Stimulated activated CD4-positive, alpha-beta T cell treated with anti-CD3 and anti-CD28 coated beads, Interleukin-4, amount 100 ng/mL, for 48 hours (primary cell): ENCODE measurements at places on chromosomes 12 and 14.
A peak's percentile ranks its signal among the peaks of the same experiment; 100 is the strongest.

- no peak for DNase-seq
Measured at GRCh38 chr12:21826618-21826910, 52.1 kb upstream of the KCNJ8 start.

DNA sequence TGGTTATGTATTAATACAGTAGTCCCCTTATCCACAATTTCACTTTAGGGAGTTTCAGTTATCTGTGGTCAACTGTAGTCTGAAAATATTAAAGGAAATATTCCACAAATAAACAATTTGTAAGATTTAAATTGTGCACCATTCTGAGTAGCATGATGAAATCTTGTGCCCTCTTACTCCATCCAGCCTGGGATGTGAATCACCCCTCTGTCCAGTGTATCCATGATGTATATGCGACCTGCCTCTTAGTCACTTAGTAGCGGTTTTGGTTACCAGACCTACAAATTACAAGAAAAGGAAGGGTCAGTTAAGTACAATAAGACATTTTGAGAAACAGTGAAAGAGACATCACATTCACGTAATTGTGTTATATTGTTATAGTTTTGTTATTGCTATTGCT lies 39.9 kb upstream of the MDGA2 start:
- no peak for DNase-seq

DNA sequence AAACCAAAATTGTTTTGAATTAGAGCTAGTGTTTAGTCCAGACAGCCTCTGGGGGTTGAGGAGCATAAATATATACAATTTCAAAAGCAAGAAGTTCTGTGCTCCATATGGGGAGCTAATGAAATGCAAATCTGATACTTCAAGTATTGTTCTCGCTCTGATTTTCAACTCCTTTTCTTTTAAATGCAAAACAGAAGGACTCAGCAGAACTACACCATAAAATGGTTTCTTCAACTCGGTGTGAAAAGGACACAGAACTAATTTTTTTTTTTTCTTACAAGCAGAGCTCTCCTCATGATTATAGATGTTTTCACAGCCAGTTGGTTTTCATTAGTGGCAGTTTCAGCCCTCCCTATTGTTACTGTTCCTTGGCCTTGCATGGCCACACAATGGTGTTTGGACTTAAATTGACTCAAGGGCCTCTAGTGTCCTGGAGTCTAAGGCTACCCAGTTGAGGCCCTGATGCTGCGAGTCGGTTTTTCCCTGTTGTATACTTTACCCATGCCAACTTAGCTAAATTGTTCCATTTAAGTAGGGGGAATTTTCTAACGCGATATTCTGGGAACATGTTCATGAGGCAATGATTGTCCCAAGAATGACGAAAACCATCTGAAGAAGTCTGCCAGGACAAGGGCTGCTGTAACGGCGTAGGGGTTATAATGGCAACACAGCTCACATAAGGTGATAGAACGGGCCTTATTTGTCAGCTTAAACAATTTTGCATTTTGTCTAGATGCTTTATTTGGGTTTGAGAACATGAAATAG lies 120.3 kb downstream of the GPR135 start:
- DNase-seq, result no peak

DNA sequence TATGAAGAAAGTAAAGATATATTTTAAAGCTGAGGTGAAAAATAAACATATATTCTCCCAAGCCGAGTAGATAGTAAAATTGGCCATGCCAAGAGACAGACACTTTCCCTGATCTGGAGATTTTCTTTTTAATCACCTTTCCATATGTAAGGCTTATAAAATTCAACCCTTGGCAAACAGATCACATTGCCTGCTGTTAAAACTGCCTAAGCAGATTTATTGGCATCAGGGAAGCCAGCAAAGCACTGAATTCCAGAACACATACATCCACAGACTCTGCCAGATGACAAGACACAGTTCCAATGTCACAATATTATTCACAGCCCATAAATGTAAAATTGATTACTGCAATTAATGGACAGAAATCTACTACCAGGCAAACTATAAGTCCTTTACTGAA lies 78.2 kb upstream of the GARIN2 start:
- DNase-seq, result no peak

DNA sequence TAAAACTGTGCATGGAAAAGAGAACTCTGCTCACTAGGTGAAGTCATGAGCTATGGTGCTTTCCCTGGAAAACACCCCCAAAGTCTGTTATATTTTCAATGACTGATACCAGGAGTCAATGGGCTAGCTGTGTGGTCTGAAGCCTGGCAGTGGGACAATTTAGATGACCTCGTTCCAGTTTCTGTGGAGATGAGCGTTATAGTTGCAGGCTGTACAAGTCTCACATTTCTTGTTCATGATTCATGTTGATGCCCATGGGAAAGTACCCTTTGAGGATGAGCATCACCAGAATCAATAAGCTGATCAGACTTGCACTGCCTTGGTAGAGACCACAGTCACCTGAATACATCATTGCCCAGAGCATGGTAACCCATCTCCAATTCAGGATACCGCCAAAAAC lies 70.7 kb downstream of the NOVA1 start:
- DNase-seq, result no peak

- DNase-seq, result no peak
Measured at GRCh38 chr14:94751956-94752355, 18.0 kb downstream of the GSC start.

- DNase-seq, result no peak
Measured at GRCh38 chr12:132070298-132070697, 73.8 kb downstream of the DDX51 start.

DNA sequence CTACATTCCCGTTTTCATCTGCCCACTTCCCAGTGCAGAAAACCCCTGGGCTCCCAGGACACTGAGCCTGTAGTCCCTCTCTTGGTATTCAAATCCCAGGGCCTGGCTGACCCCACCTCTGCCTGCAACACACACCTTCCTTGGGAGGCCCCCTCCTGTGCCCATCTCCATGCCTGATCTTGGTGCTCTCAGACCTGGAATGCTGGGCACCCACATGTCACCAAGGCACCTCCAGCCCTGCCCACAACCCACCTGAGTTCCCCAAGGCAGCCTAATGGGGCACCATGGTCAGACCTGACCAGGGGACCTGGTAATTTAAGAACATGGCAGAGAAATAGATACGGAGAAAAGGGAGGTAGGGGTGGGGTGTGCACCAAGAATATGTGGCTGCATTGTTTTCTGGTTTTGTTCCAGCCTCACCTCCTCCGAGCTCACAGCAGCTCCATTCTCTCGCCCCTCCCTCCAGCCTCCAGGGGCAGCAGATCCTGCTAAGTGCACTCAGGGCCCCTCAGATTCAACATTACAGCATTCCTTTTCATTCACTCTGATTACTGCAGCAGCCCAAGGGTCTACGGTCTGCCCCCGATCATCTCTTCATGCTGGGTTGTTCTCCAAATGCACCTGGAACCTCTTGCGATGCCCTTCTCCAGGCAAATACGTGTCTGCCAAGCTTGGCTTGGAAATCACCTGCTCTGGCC lies 9.2 kb upstream of the HSP90AA1 start:
- no peak for DNase-seq

- no peak for DNase-seq
Measured at GRCh38 chr12:47237751-47238211, 158.0 kb upstream of the AMIGO2 start.

GRCh38 chr14:30165255-30165654 lies 237.6 kb upstream of the PRKD1 start:
- no peak for DNase-seq

DNA sequence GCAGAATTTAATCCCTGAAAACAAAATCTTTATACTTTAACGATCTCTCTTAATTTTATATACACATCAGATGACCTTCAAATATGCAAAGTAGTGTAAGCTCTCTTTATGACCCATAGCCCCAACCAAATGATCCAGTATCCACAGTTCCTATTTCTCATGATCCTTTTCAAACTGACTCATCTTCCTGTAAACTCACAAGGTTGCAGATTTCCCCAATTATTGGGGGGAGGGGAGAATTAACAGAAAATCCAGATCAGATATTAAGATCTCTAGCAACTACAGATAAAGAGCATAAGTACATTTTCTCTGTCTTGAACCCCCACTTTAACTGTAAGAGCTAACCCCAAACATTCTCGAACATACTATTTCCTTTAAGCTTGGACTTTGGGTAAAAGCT lies 12.5 kb downstream of the GNS start:
- DNase-seq, result no peak

- no peak for DNase-seq
Measured at GRCh38 chr12:94206886-94207285, 58.5 kb downstream of the PLXNC1 start.

DNA sequence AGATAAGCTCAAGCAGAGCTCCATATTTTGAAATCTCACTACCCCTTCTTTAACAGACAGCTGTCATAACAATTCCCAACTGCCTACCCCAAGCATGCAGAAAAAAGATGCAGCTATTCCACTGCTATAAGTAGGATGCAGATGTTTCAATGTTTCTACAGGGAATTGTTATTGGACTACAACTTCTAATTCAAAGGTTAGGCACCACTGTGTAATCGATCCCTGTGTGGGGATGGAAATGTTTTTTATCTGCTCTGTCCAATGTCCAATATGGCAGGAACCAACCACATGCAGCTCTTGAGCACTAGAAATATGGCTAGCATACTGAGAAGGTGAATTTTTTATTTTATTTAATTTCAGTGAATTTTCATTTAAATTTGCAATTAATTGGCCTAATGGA lies 208.6 kb downstream of the SLC2A13 start:
- no peak for DNase-seq

DNA sequence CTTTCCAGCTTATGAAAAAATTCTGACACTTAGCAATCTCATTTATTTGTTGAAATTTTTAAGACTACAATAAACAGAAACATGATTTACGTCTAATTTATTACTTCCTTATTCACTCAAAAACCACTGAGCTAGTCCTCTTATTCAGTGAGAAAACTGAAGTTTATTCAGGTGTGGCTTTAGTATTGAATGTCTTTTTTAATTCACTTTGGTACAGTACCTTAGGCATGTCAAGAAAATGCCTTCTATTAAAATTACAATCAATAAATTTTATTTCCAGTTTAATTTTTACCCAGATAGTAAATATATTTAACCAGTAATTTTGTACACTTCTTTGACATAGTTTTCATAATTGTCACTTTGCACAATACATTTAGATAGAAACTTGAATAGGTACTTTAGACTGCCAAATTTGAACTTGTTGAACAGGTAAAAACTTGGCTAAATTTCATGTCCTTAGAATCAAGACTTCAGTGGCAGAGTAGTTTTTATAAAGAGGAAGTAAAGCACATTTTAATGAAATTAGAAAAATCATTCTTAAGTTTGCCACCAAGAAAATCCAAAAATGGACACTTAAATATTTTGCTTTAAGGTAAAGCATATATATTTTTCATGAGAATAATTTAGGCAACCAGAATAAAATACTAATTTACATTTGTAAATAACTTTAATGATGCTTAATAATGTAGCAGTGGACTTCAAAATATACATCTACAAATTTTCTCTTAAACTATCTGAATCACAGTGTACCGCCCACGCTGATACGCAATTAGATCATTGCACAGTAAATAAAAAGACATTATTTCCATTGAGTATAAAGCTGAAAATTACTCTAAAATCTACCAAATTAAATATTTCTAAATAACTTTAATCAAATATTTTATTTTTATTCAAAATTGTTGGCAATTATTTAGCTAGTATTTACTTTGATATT lies 159.1 kb downstream of the RASSF9 start:
- DNase-seq, result no peak

DNA sequence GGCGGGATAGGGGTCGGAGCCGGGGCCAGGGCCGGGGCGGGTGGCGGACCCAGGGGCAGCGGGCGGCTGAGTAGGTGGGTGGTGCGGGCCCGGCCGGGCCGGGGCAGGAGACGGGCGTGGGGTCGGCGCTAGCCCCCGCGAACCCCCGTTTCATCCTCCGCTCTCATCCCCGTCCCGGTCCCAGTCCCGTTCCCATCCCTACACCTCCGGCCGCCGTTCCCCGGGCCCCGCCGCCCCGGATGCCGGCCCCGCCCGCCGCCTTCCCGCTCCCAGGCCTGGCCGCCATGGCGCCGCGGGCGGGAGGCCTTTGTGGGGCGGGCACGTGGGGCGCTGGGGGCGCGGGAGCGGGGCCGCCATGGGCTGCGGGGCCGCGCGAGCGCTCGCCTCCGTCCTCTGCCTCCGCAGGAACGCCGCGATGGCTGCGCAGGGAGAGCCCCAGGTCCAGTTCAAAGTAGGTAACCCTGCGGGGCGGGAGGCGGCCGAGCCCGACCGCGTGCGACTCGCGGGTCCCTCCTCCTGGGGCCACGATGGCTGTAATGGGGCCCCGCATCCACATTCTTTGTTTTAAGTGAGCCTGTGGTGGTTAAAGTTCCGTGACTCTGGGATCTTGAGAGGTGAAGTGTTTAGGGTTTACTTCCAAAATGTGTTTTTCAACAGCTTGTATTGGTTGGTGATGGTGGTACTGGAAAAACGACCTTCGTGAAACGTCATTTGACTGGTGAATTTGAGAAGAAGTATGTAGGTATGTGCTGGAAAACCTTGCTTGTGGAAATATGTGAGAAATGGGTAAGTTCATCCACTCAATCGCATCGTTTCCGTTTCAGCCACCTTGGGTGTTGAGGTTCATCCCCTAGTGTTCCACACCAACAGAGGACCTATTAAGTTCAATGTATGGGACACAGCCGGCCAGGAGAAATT lies 572 bp downstream of the RAN start:
- DNase-seq, result peak; percentile 25

- peak; percentile 46 for DNase-seq
Measured at GRCh38 chr14:102917469-102918211, 4.8 kb upstream of the AMN start.

- no peak for DNase-seq
Measured at GRCh38 chr14:81208489-81208888, 12.3 kb downstream of the GTF2A1 start.

DNA sequence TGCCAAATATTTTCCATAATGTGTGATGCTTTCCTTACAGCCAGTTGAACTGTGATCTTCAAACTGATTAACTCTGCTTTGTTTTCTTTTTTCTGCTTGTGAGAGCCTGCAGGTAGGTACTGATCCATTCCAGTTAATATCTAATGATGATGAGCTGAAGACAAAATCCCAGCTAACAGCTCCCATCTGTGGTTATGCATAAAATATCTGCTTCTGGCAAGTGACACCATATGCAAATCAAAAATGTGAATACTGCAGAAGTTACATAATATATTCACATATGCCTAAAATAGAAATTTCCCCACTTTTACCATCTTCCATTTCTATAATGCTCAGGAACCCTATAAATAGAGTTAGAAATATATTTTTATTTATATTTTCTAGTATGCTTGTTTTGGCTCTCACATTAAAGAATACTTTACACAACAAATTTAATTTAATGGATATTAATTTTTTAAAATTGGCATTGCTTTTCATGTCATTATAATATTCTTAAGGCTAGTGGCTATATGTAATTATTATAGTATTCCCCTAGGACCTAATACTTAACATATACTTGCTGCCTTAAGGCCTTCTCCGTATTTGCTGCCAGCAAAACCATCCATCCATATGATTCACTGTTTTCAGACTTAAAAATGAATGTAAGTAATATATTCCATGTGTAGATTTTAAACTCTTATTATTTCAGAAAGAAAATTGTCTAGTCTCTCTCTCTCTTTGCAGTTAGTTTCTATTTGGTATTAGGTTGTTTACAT lies 83.8 kb downstream of the CCER1 start:
- DNase-seq, result no peak

DNA sequence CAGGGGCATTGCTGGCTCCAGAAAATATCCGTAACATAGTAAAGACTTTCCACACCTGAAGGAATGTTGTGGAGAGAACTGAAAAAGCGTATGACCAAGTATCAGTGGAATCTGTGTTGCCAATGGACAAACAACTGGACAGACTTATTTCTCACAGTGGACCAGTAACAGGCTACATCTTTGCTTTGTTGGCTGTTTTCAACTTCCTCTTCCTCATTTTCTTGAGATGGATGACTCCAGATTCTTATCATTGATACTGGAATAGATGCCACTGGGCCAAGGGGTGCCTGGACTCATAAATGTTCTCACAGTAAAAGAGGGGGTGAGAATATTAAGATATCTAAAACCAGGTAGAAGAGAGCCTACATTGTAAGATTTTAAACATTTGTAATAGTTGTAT lies 6.4 kb downstream of the GAS2L3 start:
- no peak for DNase-seq
